Right renal cortex interstitium (tissue), 3 donors: ENCODE measurements at places on chromosomes 1 and 21. TPM values are rescaled to one million over a fixed set of nuclear protein-coding genes. Genes with fewer than 3 reads are reported as not detected.

- DNase-seq: no peak
Observed at GRCh38 chr1:40799351-40799867, 15.8 kb downstream of the KCNQ4 start.

The TTLL7 gene
- 2.3 TPM for polyA plus RNA-seq

- DNase-seq: no peak
Observed at GRCh38 chr1:171563675-171564074, 58.4 kb upstream of the MYOCOS start.

GRCh38 chr1:145729666-145730436 is 10.6 kb downstream of the CD160 start:
- no peak for DNase-seq

- DNase-seq: no peak
Observed at GRCh38 chr1:916173-917075, 7.3 kb upstream of the SAMD11 start.

DNA sequence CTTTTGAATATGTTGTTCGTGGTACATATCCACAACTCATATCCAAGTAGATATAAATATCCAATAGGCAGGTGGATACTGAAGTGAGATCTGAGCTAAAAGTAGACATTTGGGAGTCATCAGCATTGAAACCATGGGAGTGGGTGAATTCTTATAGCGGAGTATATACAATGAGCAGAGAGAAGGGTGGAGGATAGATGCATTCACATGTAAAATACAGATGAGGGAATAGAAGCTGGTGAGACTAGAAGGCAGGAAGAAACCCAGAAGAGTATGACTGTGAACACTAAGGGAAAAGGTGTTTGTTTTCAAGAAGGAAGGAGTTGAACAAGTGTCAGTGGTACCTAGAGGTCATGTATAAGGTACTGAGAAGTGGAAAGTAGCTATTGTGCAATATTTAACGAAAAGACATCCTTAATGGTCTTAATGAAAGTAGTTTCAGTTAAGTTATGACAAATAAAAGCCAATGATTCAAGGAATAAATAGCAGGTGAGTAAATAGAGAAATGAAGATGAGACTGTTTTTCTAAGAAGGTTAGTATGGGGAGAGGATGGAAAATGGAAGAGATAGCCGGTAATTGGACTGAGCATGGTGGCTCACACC is 181.6 kb upstream of the CACYBP start:
- DNase-seq: no peak

The SSX2IP gene
- polyA plus RNA-seq: 39.4 TPM

The OR10Z1 gene
- polyA plus RNA-seq: 0.03 TPM
